T-helper 2 cell treated with Interferon-gamma antibody and Interleukin-4, amounts not matched to agents 5 μg/mL and 100 μg/mL, for 36 hours (primary cell): ENCODE measurements at places on chromosomes 2 and 18.

DNA sequence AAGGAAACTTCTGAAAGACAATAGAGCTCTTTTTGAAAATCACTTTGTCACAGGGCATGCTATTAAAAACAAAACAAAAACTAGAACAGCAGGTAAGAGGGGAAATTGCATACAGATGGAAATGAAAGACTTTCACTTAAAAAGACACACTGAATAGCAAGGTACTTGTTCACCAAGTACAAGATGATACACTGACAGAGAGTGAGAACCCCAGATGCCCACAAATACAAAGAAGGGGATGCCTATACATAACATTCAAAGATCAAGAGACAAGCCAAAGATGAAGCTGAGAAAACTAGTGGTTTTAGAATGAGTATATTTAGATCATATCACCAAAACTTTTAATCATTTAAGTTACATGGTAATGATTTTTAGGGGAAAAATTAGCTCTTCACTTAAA, 60.7 kb downstream of the ASXL2 start:
- DNase-seq, result peak; percentile 57

DNA sequence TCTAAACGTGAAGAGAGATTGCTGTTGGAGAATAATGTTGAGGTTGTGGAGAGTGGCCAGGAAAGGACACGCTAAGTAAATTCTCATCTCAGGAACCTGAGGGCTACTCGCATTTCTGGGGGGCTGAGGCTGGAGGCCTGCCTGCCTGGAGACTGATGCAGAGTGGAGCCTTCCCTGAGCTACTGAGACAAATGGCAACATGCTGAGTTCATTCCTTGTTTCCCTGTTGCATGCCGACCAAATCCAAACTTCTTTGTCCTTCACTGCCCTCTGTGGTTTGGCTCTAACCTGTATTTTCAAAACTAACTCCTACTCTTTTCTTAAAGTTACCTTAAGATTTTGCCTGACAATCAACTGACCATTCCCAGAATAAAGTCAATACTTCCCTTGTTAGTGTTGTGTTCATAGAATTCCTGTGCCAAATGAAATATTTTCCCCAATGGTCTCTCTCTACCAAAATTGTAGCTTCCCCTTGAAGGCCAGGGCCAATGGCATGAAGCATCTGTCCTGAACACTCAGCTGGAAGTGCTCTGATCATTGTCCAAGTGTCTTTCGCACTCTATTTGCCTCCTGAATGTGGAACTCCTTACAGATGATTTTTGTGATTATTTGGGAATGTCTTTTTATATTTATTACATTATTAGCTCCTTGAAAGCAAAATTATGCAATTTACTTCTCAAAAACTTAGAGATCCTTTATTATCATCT, 1085.6 kb downstream of the SOCS6 start:
- no peak for DNase-seq

GRCh38 chr2:20050104-20050645, 1.3 kb downstream of the LAPTM4A start:
- peak; percentile 57 for DNase-seq

- no peak for DNase-seq
These were observed 38.4 kb downstream of the POMC start for GRCh38 chr2:25129901-25130520.

DNA sequence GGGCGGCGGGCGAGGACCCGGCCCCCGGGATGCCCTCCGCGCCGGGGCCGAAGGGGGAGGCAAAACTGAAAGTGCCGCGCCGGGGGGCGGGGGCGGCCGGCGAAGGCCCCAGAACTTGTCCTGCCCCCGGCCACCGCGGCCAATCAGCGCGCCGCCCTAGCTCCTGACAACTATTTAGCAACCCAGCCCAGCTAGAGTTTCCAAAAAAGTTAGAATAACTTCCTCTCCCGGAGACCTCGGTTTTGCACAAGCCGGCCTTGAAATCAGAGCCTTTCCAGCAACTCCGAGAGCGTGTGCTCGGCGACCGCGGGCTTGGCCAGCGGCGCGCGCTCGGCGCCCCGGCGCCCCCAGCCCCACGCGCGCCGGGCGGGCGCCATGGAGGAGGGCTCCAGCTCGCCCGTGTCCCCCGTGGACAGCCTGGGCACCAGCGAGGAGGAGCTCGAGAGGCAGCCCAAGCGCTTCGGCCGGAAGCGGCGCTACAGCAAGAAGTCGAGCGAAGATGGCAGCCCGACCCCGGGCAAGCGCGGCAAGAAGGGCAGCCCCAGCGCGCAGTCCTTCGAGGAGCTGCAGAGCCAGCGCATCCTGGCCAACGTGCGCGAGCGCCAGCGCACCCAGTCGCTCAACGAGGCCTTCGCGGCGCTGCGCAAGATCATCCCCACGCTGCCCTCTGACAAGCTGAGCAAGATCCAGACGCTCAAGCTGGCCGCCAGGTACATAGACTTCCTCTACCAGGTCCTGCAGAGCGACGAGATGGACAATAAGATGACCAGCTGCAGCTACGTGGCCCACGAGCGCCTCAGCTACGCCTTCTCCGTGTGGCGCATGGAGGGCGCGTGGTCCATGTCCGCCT, at the start of gene TWIST2:
TSS of gene TWIST2 (plus strand) at position 245 of the 850 bp plus-strand sequence. CDS start at position 376, 131 bp downstream.
- no peak for DNase-seq
